ENCODE measurements at places on chromosomes 11 and 22.

- no peak for DNase-seq
These were observed 328.1 kb upstream of the MPPED2 start for GRCh38 chr11:30914143-30914762.

GRCh38 chr11:422249-422656 is 7.5 kb upstream of the SIGIRR start:
- no peak for DNase-seq

DNA sequence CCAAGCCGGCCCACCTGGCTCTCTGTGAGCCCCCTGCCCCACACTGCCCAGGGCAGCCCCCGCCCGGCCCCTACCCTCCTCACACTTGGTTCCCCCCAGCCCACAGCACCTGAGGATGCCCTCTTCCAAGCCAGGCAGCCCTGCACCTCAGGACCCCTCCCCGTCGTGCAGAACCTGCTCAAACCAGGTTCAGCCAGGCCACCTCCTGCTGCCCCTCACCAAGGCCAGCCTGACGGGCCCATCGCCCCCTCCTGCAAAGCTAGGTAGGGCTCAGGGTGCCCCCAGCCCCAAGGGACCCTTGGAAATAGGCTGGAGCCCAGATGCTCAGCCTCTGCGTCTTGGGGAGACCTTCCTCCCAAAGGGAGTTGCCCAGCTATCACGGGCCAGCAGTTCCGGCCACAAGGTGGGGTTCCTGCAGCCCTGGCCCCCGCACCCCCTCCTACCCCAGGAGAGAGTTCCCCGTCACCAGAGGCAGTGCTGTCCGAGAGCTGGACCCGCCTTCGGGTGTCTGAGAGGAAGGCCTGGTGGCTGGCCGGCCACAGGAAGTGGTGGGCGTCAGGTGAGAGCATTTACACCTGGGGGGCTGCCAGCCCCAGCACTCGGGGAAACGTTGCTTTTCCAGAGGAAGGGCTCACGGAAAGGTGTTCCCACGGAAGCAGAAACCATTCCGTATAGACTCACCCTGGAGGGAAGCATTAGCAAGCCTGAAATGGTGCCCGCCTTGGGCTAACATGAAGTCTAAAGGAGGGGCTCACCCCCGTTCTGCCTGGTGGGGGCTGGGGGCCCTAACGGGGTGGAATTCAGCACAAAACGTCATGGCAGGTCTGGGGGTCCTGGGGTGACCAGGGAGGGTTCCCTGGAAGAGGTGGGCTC is 3.2 kb upstream of the SYT8 start:
- no peak for DNase-seq

- no peak for DNase-seq
These were observed 49.5 kb downstream of the TP53I11 start for GRCh38 chr11:44901120-44901633.

GRCh38 chr22:26942637-26942957 is 285.2 kb downstream of the MIAT start:
- DNase-seq: no peak

DNA sequence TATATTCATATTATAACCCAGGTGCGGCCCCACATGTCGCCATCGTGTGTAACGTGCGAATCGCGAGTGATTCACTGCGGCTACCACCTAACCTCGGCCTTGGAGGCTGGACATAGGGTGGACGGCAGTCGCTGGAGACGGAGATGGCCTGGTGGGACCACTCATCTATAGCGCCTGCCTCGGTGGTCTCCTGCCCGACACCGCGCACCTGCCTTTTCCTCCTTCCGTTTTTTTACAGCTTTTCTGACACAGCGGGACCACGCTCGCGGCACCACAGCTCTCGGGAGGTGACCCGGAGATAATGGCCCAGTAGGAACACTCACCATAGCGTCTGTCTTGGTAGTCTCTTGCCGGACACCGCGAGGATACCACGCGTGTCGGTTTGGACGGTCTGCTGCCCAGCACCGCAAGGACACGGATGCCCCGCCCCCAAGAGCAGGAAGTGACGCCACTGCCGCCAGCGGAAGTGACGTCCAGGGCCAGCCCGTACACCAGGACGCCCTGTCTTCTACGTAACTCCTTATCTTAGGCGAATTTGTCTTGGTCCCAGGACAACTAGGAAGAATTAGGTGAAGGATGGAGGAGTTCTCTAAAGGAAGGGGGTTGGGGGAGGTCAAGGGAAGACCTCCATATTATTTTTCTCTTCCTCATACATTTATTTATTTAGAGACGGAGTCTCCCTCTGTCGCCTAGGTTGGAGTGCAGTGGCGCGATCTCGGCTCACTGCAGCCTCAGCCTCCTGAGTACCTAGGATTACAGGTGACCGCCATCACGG is 6.4 kb downstream of the SNU13 start:
- peak; percentile 83 for DNase-seq

- no peak for DNase-seq
These were observed 139.3 kb downstream of the ST3GAL4 start for GRCh38 chr11:126494831-126495230.

- DNase-seq: no peak
These were observed 63.5 kb downstream of the BRD1 start for GRCh38 chr22:49764127-49764581.

GRCh38 chr22:35712672-35713071 is 5.0 kb upstream of the APOL5 start:
- no peak for DNase-seq

DNA sequence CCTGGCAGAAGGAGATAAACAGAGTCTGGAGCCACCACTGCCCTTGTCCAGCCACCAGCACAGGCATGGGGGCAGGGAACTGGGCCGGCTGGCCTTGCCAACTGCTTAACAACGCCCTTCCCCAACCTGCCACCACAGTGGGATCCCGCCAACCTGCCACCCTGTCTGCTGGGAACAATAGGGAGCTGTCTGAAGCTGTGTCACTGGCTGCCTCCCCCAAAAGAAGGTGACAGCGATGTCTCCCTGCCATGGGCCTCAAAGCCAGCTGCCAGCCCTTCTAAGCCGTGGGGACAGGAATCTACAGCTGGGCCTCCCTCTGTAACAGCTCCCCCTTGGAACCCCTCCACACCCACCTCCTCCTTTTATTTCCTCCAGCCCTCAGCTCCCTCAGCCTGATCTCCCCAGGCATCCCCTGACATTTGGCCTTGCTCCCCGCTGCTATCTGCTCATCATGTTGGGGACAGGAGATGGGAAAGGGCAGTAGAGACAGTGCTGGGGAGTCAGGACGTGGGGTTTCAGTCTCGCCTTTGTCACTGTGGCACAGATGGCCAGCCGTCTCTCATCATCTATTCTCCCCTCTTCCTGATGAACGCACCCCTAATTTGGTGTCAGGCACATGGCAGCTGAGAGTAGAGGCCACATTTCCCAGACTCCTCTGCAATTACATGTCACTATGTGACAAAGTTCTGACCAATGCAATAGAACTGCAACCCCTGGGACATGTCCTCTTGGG is 51.3 kb upstream of the PRDM11 start:
- no peak for DNase-seq

DNA sequence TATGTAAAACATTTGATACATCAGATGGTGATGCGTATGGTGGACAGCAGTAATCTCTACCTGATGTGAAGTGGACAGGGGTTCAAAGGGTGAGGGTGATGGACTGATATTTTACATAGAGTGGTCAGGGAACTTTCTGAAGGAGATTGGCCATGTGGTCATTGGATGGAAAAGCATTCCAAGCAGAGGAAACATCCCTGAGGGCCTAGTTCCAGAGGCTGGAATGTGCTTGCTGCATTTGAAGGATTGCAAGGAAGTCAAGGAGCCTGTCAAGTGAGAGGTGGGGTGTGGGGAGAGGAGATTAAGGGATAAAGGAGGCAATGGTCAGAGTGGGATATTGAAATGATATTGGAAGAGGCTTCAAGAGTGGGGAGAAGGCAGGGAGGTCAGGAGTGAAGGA is 151.9 kb upstream of the NTM start:
- no peak for DNase-seq

DNA sequence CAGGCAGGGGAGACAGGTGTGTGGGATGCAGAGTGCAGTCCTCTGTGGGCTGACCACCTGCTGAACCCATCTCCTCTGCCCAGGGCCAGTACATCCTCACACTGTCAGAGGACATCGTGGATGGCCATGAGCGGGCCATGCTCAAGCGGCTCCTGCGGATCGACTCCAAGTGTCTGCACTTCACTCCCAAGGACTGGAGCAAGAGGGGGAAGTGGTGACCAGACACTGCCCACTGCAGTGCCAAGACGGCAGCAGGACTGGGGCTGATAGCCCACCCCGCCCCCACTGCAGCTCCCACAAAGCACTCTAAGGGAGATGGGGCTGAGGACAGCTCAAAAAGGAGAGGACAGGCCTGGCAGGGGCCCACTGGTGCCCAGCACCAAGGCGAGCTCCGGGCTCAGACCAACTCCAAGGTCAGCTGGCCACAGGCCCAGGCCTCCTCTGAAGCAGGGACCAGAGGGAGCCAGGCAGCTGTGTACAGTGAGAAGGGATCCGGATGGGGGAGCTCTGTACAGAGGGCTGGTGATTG is 1.6 kb downstream of the RNASEH2C start:
- no peak for DNase-seq

- no peak for DNase-seq
These were observed 88.1 kb downstream of the RELT start for GRCh38 chr11:73464347-73464746.

DNA sequence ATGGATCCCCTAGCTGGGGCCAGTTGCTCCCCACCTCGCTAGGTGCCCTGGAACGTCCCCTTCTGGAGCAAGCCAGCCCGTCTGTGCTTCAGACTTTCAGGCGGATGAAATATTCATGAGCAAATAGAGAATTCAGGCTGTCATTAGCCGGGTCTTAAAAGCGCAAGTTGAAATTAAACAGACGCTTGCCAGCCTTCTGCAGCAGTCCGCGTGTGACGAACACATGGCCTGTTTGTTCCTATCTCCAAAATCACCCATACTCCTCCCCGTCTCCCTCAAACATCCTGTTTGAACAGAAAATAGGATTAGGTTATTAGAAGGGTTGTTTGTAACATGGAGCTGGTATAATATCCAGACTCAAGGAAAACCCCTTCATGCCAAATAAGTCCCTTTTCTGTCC is 38.7 kb downstream of the MYO18B start:
- DNase-seq: no peak

GRCh38 chr22:33261699-33262098 is 203.5 kb upstream of the SYN3 start:
- DNase-seq: no peak

- DNase-seq: peak; percentile 68
These were observed 51.1 kb upstream of the EED start for GRCh38 chr11:86193297-86194095.

DNA sequence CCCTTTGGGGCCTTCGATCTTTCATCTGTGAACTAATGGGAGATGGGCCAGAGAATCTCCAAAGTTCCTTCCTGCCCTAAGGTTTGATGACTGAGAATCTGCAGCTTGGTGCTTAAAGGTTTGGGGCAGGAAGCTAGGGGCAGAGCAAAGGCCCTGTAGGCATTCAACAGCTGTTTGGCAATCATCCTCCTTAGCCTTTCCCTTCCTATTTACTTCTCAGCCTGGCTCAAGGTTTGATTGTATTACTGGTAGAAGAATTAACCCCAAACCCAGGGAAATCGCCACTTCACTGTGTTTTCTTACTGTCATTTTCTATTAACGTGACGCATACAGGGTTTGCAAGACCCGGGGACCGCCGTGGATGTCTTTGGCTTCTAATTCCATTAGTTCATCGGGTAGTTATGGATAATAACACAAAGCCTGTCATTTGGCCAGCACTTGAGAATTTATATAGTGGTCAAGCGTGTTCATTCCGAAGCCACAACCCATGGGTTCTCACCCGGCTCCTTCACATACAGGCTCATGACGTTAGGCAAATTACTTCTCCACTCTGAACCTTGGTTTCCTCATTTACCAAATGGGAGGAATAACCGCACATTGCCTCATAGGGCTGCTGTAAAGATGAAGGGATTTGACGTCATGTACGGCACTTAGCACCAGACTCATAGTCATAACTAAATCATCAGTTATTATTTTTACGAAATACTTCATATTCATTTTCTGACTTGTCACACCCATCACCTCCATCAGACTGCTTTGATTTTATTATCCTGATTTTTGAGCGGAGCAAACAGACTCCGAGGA is 158.1 kb downstream of the FBXO7 start:
- DNase-seq: no peak

GRCh38 chr11:9066433-9066925 is 24.9 kb downstream of the SCUBE2 start:
- no peak for DNase-seq

GRCh38 chr11:93895106-93895862 is 44.9 kb upstream of the VSTM5 start:
- DNase-seq: peak; percentile 7

GRCh38 chr11:27673979-27674663 is 26.1 kb downstream of the BDNF start:
- no peak for DNase-seq

- no peak for DNase-seq
These were observed 858.5 kb upstream of the FAT3 start for GRCh38 chr11:91365986-91366585.

DNA sequence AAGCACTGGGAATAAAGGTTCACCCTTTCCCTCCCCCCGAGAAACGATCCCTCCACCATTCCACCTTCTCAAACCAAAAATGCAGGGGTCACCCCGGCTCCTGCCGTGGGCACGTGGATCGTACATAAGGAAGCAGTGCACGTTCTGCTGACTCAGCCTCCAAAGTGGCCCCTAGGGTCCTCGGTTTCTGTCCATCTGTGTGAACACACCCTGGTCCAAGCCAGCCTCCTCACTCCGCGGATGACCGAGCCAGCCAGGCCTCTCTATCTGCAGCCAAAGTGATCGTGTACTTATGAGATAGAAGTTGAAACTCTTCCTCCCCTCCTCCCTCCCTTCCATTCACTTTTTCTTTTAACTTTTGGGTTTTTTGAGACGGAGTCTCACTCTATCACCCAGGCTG is 16.2 kb downstream of the C11orf24 start:
- no peak for DNase-seq

DNA sequence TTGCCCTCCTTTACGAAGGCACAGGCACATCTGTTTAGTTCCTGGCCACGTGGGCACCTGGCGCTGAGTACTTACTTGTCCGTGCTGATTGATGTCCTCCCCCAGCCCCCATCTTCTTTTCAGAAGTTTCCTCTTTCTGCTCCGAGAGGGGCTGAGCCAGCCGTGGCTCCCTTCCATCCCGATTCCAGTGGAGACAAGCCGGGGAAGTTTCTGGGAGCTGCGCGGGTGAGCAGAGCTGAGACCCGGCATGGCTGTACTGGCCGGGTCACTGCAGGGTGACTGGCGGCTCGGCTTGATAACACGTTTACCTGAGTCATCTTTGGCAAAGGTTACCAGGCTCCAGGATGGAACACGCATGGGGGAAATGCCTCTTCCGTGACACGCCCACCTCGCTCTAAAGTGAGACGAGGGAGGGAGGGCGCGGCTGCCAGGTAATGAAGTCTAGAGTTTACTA is 45.4 kb upstream of the ATXN10 start:
- DNase-seq: no peak

DNA sequence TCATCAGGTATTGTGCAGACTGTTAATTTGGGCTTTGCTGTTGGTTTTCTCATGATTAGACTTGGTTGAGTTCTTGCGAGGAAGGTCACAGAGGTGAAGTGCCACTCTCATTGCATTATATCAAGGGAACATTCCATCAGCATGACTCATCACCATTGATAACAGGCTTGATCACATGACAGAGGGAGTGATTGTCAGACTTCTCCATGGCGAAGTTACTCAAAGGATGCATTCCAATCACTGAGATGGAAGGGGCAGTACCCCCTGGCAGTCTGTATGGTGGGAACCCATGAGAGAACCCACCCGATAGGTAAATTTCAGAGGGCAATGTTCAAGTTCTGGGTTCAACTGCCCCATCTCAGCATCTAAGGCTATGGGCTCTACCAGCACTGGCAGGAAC is 19.4 kb upstream of the P2RY2 start:
- no peak for DNase-seq

All from CD4-positive, alpha-beta T cell treated with Interleukin-17A for 4 hours (primary cell).